ENCODE measurements at places on chromosomes 16 and 17. TPM values are rescaled to one million over a fixed set of nuclear protein-coding genes. Genes with fewer than 3 reads are reported as not detected.

DNA sequence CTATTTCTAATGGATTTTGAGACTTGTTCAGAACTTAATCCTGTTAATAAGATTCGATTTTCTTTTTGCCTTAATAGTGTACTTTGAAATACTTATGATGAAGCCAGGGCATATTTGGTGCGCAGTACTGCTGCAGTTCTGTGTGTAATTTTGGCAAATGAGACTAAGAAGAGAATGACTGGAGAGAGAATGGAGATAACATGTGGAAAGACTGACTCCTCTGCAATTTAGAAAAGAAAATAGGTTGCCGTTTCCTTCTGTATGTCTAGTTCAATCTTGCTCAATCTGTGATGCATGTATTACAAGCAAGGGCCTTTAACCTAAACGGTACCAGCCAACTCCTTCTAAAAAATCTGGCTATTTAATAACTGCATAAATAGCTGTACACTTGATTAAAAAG lies 285.1 kb upstream of the CDH11 start:
- no peaks in the 10 kb centered on the region for H3K36me3 ChIP-seq
- H3K27ac ChIP-seq = no peak overlapping the region
- H3K4me3 ChIP-seq = no peak overlapping the region
- H3K4me1 ChIP-seq = no peaks in the 10 kb centered on the region
- DNase-seq = no peak
- no peaks in the 10 kb centered on the region for H3K27me3 ChIP-seq

DNA sequence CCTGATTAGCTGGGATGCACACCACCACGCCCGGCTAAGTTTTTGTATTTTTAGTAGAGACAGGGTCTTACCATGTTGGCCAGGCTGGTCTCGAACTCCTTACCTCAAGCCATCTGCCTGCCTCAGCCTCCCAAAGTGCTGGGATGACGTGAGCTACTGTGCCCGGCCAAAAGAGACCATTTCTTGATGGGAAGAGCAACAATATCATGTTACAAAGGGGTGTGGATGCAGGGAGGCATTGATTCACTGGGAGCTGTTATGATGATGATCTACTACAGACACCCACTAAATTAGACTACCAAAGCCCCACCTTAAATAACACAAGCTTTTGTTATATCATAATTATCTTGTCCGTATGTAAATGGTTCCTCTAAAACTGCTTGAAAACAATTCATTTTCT lies 81.4 kb upstream of the PSMD7 start:
- H3K27me3 ChIP-seq = no peaks in the 10 kb centered on the region
- H3K36me3 ChIP-seq = no peaks in the 10 kb centered on the region
- H3K4me3 ChIP-seq = no peak overlapping the region
- no peak overlapping the region for H3K27ac ChIP-seq

DNA sequence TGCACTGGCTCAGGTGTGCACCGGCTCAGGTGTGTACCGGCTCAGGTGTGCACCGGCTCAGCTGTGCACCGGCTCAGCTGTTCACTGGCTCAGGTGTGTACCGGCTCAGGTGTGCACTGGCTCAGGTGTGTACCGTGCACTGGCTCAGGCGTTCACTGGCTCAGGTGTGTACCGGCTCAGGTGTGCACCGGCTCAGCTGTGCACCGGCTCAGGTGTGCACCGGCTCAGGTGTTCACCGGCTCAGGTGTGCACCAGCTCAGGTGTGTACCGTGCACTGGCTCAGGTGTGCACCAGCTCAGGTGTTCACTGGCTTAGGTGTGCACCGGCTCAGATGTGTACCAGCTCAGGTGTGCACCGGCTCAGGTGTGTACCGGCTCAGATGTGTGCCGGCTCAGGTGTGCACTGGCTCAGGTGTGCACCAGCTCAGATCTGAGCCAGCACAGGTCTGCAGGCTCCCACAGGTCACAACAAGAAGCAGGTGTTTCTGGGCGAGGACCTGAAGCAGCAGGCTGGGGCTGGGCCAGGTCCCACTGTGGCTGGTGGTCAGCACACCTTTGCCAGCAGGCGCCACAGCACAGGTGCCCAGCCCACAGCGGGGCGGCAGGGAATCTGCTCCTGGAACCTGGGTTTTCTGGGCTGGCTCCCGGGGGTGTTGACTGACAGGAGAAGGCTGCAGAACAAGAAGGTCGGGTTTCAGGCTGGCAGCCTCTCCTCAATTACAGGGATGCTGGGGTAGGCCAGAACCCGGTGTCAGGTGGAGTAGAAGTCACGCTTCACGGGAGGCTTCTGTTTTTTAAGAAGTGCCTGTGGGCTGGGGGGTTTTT lies 17.2 kb downstream of the METRNL start:
- DNase-seq = no peak
- H3K4me3 ChIP-seq = no peak overlapping the region
- H3K27me3 ChIP-seq = peaks cover 11% of the 10 kb centered on the region
- H3K36me3 ChIP-seq = no peaks in the 10 kb centered on the region

DNA sequence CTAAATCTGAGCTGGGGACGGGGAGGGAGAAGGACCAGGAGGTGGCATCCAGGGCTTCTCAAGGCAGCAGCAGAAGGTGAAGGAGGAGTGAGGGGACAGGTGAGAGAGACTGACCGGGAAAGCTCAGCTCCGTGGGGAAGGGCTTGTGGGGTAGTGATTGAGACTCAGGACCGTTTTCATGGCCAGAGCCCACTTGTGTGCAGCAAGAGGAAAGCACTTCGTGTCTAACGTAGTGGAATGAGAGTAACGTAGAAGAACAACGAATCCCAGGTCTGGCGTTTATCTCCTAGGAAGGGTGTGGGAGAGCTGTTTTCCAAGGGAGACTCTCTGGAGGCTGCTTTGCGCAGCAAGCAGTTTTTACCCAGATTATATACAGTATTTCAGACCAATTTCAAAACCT lies 1.3 kb upstream of the CDH3 start:
- no peaks in the 10 kb centered on the region for H3K4me1 ChIP-seq
- no peaks in the 10 kb centered on the region for H3K27me3 ChIP-seq
- H3K4me3 ChIP-seq = no peak overlapping the region
- H3K36me3 ChIP-seq = no peaks in the 10 kb centered on the region

The AKAP10 gene
- total RNA-seq = 40.9 TPM

The ZNF232 gene
- 12.7 TPM for total RNA-seq

The ZNF646 gene
- 16.5 TPM for total RNA-seq

The OTOA gene
- 0.28 TPM for total RNA-seq

Measured in uterus (tissue), 4 donors.